ENCODE measurements at places on chromosomes 4 and X. TPM values are rescaled to one million over a fixed set of nuclear protein-coding genes. Genes with fewer than 3 reads are reported as not detected.
A peak's percentile ranks its signal among the peaks of the same experiment; 100 is the strongest.

STAG2 gene
- 43.2 TPM for total RNA-seq

SETD7 gene
- 61.9 TPM for total RNA-seq

CDKL5 gene
- total RNA-seq: 14.2 TPM

ADH1A gene
- total RNA-seq: 1.3 TPM

GRCh38 chrX:140767646-140768045, 58.1 kb downstream of the LINC00632 start:
- no peak for DNase-seq

DNA sequence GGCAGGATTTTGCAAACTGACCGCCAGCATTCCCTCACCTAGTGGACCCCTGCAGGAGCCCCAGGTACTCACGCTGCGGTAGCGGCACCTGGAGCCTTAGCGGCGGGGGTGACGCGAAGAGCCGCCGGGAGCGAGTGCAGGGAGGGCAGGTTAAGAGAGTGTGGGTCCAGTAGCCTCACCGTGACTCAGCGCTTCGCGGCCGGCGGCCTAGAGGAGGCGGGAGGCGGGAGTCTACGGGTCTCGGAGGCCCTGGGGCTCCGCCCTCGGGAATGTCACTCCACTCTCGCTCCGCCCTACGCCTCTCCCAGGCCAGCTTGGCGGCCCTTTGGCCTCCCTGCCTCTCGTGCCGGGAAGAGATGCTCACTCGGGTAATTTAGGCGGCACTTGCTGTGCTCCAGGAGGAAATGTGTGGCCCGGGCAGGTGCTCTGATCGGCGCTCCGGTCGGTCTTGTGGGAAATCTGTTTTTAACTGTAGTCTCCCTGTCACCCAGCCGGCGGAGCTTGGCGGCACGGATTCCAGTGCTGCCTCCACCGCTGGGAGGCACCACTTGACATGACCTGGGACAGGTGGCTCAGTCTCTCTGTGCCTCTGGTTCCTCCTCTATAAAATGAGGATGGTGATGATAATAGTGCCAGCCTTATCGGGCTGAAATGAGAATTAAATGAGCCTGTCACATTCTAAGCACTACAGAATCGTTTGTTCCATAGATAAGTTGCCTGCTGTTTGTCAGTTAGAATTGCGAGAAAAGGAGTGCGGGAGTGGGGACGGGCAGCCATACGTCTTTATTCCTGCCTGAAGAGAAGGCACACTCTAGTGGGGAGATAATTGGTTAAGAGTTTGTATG, at the start of gene PIR:
Gene PIR (minus strand): TSS at position 216 of the 845 bp plus-strand sequence. CDS start 2,076 bp downstream, outside the sequence.
- DNase-seq: peak; percentile 94

GRCh38 chrX:34559325-34559724, 97.8 kb downstream of the TMEM47 start:
- no peak for DNase-seq

- no peak for DNase-seq
Measured at GRCh38 chrX:135951291-135951690, 22.5 kb downstream of the MMGT1 start.

DNA sequence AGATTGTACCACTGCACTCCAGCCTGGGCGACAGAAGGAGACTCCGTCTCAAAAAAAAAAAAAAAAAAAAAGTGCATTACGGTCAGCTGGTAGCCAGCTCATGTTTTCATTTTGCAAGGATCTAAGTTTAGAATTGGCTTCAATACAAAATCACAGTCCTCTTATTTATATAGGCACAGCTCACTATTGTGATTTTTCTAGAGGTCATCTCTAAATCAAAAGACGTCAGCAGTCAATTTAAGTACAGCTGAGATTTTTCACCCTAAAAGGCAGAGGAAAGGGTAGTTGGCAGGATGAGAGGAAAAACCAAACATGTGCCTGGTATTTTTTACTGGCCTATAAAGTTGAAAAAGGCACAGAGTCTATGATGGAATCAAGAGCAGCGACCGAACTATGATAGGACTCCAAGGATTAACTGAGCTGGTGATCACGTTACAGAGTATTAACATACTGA, 30.8 kb downstream of the ASB5 start:
- no peak for DNase-seq

GRCh38 chrX:38273453-38273852, 52.8 kb upstream of the SRPX start:
- DNase-seq: no peak

GRCh38 chr4:3766785-3767569, 792 bp downstream of the ADRA2C start:
- peak; percentile 6 for DNase-seq

DNA sequence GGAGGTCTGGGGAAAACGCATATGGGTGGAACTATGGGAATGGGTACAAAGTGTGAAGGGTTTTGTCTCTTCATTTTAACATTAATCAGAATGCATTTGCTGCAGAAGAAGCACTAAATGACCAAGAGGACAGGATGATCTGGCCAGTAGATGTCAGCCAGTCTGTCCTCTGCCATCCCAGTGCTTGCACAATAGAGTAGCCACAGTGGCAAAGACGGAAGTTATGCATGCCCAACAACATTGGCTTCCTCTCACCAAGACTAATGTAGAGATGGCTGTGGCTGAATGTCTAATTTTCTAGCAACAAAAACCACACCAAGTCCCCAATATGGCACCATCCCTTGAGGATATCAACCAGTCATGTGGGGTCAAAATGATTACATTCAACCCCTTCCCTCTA, 45.0 kb upstream of the ARHGEF6 start:
- DNase-seq: no peak

GRCh38 chrX:75155447-75155826, 646 bp downstream of the ABCB7 start:
- no peak for DNase-seq

GRCh38 chrX:50456712-50457484, 13.7 kb downstream of the DGKK start:
- DNase-seq: no peak

- DNase-seq: no peak
Measured at GRCh38 chr4:81549984-81550383, 78.3 kb upstream of the RASGEF1B start.

- DNase-seq: no peak
Measured at GRCh38 chr4:134936014-134936413, 734.4 kb upstream of the PABPC4L start.

GRCh38 chr4:173404296-173404865, 5.5 kb upstream of the SCRG1 start:
- DNase-seq: no peak

DNA sequence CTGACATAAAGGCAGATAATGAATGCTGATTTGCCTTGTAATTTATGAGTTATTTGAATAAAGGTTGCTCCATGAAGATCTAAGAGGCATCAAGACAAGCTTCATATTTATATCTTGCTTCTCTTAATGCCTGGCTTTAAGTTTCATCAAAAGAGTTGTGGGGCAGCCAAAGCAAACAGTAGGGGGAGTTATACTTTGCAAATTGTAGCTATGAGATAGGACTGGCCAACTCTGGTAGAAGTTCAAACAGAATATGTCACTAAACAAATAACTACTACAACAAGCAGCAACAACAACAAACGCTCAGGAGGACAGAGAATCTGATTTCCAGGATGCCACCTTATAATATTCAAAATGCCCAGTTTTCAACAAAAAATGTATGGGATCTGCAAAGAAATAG, 69.1 kb upstream of the PLAC1 start:
- DNase-seq: no peak

DNA sequence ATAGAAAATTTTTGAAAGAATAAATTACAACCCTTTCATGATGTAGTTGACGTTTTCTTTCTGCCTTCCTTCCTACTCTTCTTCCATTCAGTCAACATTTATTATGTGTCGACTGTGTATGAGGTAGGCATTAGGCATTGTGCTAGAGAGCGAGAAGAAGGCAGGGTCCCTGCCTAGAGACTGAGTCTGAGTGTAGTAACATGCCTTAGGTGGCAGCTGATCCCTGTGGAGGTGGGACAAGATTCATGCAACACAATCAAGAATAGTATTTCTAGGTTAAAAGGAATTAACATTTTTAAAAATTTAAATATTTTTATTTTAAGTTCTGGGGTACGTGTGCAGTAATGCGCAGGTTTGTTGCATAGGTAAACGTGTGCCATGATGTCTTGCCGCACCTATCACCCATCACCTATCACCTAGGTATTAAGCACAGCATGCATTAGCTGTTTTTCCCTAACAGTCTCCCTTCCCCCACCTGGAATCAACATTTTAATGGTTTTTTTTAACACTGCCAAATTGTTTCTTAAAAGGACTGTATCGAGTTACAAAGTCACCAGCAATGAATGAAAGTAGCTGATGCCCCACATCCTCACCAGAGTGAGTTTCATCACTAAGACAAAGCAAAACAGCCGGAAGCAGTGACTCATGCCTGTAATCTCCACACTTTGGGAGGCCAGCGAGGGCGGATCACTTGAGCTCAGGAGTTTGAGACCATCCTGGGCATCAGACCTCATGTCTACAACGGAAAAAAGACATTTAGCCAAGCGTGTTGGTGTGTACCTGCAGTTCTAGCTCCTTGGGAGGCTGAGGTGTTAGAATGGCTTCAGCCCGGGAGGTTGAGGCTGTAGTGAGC, 84.0 kb downstream of the WWC2 start:
- DNase-seq: no peak

GRCh38 chr4:173752610-173753230, 222.7 kb upstream of the HAND2 start:
- DNase-seq: no peak

GRCh38 chr4:1416051-1416947, 10.1 kb upstream of the NKX1-1 start:
- DNase-seq: peak; percentile 43

- no peak for DNase-seq
Measured at GRCh38 chr4:74942918-74943253, 10.0 kb downstream of the PARM1 start.

GRCh38 chr4:74260036-74260435, 48.2 kb upstream of the EPGN start:
- DNase-seq: peak; percentile 7

- no peak for DNase-seq
Measured at GRCh38 chr4:173367946-173368345, 2.8 kb upstream of the SAP30 start.

DNA sequence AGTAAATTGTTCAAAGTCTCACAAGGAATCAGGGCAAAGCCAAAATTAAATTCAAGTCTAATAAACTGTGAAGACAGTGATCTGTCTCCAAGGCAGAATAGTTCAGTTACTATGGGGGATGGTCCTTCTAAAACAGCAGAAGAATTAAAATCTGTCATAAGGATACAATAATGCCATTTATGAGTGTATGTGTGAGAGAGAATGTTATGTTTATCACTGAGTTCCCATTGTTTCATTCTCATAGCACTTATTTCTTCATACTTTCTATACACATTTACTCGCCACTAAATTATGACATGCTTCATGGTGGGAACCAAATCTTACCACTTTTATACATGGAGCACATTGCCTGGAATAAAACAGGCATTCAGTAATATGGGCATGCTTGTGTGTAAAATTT, 102.5 kb downstream of the AMMECR1 start:
- DNase-seq: no peak

- DNase-seq: no peak
Measured at GRCh38 chrX:102840871-102841705, 96.0 kb upstream of the RAB40AL start.

GRCh38 chrX:24838629-24839028, 144.9 kb downstream of the POLA1 start:
- no peak for DNase-seq

Data from right cardiac atrium (tissue), 5 donors.